ENCODE measurements at places on chromosomes 6 and 20.
A peak's percentile ranks its signal among the peaks of the same experiment; 100 is the strongest.

DNA sequence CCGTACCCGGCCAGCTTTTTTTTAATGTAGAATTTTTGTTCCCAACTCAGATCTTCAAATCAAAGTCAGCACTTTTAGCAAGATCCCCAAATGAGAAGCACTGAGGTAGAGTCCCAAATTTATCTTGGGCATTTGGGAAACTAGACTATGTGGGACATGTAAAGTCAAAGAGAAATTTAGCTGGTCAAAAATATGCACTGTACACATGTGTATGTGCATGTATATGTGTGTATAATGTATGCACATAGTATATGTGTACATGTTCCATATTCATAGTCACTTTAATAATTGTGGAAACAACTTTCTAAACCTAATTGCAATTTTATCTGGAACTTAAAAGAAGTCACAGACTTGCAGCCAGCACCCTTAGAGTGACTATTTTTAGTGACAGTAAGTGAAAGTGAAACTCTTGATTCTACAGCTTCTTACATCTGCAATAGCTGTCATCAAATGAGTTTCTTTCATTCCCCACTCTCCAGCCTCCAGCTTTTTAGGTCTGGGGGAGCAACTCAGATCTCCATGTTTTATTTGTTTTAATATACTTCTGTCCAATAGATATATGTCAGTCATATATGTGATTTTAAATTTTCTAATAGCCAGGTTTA, 53.6 kb downstream of the CDC40 start:
- DNase-seq: peak; percentile 18

DNA sequence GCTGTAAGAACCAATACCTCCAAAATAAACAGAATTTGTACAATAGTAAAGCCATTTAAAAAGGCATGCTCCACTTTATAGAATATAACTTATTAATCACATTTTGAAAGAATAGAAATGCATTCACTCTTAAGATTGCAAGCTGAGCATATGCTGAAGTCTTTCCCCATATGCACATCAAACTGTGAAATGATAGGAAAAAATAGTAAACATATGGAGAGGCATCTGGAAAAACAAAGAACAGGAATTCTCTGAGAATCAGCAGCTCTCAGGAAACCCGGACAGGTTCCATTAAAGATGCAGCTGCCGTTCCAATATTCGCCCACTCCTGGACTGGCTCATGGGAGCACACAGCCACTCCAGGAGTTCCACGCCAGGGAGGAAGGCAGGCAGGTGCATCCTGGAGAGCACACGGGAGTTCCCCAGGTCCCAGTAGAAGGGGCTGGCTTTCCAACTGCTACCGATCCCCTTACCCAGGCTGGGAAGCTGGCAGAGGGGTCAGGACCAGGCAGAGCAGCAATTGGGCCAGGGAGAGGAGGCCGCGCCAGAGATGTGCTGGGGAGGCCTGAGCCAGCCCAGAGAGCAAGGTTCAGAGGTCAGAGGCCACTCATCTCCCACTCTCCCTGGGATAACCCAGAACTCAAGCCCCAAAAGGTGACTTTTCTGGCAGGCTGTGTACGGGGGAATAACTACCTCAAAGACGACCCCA, 111.1 kb downstream of the DLL1 start:
- DNase-seq: no peak

- no peak for DNase-seq
Measured at GRCh38 chr6:151279891-151280290, 40.1 kb downstream of the AKAP12 start.

DNA sequence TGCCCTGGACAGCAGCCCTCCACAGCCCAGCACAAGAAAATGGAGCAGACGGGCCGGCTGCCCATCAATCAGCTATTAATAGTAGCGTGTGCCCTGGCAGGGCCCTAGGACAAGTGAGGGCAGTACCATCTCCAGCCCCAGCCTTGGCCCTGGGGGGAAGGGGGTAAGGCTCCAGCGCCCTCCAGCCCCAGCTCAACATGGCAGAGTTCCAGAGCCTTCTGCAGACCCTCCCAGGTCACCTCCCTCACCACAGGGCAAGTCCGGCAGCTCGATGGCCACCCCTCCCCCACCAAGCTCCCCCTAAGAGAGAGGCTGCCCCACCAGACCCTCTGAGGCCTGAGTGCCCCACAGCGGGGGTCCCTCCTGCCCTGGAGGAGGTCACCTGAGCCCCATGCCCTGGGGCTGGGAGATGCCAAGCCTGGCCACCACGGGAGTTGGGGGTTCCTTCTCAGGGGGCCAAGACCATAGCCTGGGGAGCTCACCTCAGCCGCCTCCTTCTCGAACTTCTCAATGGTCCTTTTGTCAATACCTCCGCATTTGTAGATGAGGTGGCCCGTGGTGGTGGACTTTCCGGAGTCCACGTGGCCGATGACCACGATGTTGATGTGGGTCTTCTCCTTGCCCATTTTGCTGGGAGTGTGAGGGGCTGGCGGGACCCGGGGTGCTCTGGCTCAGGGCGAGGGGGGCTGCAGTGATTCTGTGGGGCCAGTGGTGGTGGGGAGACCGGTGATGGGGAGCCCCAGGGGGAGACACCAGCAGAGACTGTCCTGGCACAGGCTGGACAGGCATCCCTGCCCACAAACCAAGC, 1.5 kb downstream of the EEF1A2 start:
- no peak for DNase-seq

GRCh38 chr6:38651121-38651784, 11.5 kb upstream of the BTBD9 start:
- no peak for DNase-seq

DNA sequence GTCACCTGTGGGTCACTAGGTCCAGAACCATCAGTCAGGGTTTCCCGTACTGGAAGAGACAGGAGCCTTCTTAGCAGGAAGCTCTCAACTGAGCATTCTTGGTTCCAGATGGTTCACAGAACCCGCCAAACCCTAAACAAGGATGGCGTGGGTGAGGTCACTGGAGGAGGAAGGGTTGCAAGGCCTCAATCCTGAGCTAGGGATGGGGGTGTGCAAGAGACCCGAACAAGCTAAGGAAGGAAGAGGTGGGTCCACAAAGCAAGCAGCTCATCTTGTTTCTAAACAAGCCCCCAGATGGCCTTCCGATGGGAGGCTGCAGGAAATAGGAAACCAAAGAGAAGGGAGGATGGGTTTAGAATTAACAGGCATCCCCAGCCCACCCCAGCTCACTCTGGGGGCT, 92.7 kb downstream of the PREX1 start:
- DNase-seq: no peak
